Osteoblast (primary cell): ENCODE measurements at places on chromosomes 12 and 14. TPM values are rescaled to one million over a fixed set of nuclear protein-coding genes. Genes with fewer than 3 reads are reported as not detected.

GRCh38 chr14:101114726-101115515 lies 211.4 kb upstream of the RTL1 start:
- peaks cover 6% of the 10 kb centered on the region for H3K27me3 ChIP-seq
- no peak for DNase-seq
- H3K36me3 ChIP-seq, result no peaks in the 10 kb centered on the region

GRCh38 chr14:76866456-76866855 lies 40.2 kb downstream of the LRRC74A start:
- no peaks in the 10 kb centered on the region for H3K4me1 ChIP-seq
- no peak for DNase-seq
- H3K27me3 ChIP-seq, result peaks cover 32% of the 10 kb centered on the region

The FAM181A gene
- not detected in 2 replicates for total RNA-seq

The POTEG gene
- 0.29 and 0.36 TPM in 2 replicates for total RNA-seq

DNA sequence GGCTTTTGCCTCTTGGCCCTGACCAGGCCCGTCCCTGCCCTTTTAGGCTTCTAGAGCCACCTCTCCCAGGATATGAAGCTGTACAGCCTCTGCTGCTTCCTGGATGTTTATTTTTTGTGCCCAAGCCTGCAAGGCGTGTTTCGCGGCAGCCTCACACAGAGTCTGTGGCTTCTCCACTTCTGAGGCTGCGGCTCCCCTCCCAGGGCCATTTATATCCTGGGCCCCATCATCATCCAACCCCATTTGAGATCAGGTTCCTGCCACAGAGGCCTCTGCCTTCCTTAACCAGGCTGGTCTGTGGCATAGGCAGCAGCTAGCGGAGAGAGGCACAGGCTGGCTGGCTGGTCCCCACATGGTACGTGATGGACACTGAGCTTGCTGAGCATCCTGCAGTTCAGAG lies 114.1 kb upstream of the PWP1 start:
- no peak overlapping the region for H3K27ac ChIP-seq
- no peak for DNase-seq
- H3K27me3 ChIP-seq, result no peaks in the 10 kb centered on the region

DNA sequence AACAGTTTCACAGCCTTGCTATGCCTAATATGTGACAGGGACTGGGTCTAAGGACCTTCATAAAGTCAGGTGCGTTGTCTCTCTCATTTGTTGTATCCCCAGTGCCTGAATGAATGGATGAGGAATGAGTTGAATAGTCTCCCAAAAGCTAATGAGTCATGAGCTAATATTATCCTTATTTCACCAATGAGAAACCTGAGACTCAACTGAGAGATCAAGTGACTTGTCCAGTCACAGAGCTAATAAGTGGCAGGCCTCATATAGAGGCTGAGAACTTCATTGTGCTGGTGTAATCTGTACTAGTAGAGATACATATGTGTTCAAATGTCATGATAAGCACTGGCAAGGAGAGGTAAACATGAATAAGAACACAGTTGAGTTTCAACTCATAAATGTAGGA lies 612.4 kb downstream of the NRXN3 start:
- no peak overlapping the region for H3K4me3 ChIP-seq
- no peaks in the 10 kb centered on the region for H3K27me3 ChIP-seq
- DNase-seq, result no peak
- no peak overlapping the region for H3K27ac ChIP-seq

DNA sequence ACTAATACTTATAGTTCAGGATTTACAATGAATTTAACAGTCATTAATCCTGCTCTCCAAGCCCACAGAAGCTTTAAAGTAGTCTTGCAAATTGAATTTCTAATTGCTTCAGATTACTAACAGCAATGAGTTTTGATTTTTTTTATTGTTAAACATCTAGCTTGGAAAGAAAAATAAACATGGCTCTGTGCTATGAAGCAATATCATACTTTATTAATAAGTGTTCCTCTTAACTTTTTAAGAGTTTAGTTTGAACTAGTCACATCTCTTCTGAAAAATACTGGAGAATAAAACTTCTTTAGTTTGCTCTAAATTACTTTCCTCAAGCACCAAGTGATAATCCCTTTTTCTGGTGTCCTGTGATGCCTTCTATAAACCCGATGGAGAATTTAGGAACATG lies 250.2 kb downstream of the TRHDE start:
- no peaks in the 10 kb centered on the region for H3K4me1 ChIP-seq
- no peak for DNase-seq
- no peak overlapping the region for H3K4me3 ChIP-seq
- H3K27ac ChIP-seq, result no peak overlapping the region
- no peaks in the 10 kb centered on the region for H3K36me3 ChIP-seq

DNA sequence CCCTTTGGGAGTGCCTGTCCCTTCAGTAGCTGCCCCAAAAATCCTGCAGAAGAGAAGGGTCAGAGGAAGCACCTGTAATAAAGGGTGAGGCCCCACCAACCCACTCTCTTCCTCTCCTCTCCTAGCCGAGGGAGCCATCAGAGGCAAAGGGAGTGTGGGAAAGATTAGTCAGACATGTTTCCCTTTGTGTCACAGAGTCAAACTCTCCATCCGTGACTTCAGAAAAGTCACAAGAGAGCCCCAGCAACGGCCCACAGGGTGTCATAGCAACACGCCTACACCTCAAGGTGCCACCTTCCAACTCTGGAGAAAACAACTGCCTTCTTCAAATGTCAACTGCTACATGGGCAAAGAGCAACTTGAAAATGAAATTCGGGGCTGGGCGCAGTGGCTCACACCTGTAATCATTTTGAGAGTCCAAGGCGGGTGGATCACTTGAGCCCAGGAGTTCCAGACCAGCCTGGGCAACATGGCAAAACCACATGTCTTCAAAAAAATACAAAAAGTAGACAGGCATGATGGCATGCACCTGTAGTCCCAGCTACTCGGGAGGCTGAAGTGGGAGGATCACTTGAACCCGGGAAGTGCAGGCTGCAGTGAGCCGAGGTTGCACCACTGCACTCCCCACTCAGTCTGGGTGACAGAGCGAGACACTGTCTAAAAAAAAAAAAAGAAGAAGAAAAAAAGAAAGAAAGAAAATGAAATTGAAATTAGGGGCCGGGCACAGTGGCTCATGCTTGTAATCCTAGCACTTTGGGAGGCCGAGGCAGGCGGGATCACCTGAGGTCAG lies 17.7 kb upstream of the CD27 start:
- H3K27ac ChIP-seq, result no peak overlapping the region
- H3K4me3 ChIP-seq, result no peak overlapping the region
- no peak for DNase-seq
- H3K36me3 ChIP-seq, result no peaks in the 10 kb centered on the region
- no peaks in the 10 kb centered on the region for H3K27me3 ChIP-seq

DNA sequence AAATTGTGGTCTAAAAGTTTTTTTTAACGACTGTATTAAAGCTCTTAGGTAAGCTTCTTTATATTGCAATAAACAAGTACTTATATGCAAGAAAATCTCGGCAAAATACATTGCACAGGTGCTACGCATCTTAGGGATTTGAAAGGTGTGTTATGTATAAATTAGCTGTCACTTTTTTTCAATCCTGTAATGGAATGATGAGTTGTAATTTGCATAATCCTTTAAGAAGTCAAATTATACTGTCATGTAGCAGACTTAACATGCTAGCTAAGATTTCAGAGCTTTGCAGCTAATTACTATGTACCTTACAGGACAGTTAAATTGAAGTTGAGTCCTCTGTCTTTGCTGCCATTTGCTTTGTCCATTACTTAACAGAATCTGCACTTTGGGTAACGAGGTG lies 117.5 kb downstream of the NPAS3 start:
- no peak overlapping the region for H3K27ac ChIP-seq
- no peaks in the 10 kb centered on the region for H3K27me3 ChIP-seq
- H3K36me3 ChIP-seq, result no peaks in the 10 kb centered on the region

The KIF5A gene
- total RNA-seq, result 0.29 and 0.36 TPM in 2 replicates

DNA sequence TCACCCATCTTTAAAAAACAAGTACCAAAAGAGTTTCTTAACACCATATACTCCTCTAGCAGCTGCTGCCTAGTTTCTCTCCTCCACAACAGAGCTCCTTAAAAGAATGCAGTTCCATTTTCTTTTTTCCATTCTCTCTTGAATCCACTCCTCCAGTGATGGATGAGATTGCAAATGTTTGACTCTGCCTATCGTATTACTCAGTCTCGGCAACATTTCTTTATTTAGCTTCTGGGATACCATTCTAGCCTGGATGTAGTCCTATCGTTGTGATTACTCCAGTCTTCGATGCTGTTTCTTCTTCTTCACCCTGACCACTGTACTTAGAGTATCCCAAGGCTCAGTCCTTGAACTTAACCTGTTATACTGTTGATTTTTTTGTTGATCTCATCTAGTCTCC lies 30.8 kb downstream of the CAND1 start:
- H3K4me3 ChIP-seq, result no peak overlapping the region
- H3K4me1 ChIP-seq, result no peaks in the 10 kb centered on the region
- DNase-seq, result no peak
- no peaks in the 10 kb centered on the region for H3K27me3 ChIP-seq

The FIGNL2 gene
- total RNA-seq, result 0.29 and 0.36 TPM in 2 replicates

DNA sequence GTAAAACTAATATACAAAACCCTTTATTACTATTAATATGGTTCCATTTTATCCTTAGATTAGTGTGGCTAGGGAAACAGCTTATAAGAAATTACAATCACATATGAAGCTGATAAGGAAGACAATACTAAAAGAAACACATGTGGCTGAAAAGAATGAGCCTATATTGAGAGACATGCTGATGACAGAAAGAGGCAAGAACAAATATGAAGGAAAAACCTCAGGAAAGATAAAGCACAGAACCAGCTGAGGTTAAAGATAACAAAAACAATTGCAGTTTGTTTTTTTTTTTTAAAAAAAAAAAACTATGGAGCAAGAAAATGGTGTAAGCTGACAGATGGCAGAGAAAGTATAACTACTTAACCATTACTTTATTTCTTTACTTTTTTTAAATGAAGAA lies 69.2 kb upstream of the OSBPL8 start:
- no peaks in the 10 kb centered on the region for H3K27me3 ChIP-seq
- H3K36me3 ChIP-seq, result no peaks in the 10 kb centered on the region
- no peak for DNase-seq
- H3K4me3 ChIP-seq, result no peak overlapping the region

The DDX23 gene
- 48.6 and 53.6 TPM in 2 replicates for total RNA-seq

GRCh38 chr14:58785701-58786100 lies 147.9 kb downstream of the DACT1 start:
- peaks cover 21% of the 10 kb centered on the region for H3K27me3 ChIP-seq
- no peaks in the 10 kb centered on the region for H3K36me3 ChIP-seq
- no peak for DNase-seq
- H3K4me1 ChIP-seq, result no peaks in the 10 kb centered on the region

DNA sequence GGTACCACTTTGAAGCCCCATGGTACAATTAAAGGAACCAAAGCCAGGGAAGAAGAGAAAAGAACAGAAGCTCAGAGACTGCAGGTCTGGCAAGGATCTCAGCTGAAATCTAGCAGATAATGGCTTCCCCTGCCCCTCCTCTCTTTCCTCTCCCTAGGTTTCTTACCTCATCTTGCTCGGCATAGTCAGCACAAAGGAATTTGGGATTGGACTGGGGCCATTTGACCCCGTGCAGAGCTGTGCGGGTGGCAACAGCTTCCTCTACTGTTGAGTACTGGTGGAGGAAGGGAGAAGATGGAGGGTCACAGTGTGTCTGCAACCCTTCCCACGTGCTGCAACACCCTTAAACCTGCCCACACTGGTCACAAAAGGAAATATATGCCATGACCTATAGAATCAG lies 4.7 kb upstream of the CDH24 start:
- H3K4me3 ChIP-seq, result no peak overlapping the region
- peaks cover 21% of the 10 kb centered on the region for H3K4me1 ChIP-seq
- peak; percentile 99 for DNase-seq
- H3K27ac ChIP-seq, result peak overlapping the region; percentile 52
- H3K36me3 ChIP-seq, result peaks cover 77% of the 10 kb centered on the region

GRCh38 chr12:120842595-120842994 lies 61.6 kb downstream of the SPPL3 start:
- no peak overlapping the region for H3K4me3 ChIP-seq
- H3K36me3 ChIP-seq, result no peaks in the 10 kb centered on the region
- no peak overlapping the region for H3K27ac ChIP-seq
- peaks cover 4% of the 10 kb centered on the region for H3K4me1 ChIP-seq
- no peak for DNase-seq

DNA sequence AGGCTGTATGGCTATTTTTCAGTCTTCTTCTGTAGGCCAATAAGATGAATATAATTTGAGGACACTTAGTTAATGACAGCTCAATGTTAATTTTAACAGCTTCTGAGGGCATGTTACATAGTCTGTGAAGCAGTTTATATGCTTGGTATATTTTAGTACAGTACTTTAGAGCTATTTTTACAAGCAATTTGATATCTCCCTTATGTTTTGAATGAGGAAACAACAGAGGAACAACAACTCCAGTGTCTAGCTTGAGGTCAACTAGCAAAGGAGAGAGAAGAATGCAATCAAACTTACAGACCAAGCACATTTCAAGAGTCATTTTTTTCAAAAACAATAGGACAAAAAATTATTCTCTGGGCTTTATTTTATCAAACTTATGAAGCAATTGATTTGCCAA lies 469.1 kb upstream of the DCN start:
- DNase-seq, result no peak
- H3K27ac ChIP-seq, result no peak overlapping the region
- H3K36me3 ChIP-seq, result no peaks in the 10 kb centered on the region
- H3K27me3 ChIP-seq, result no peaks in the 10 kb centered on the region
- no peaks in the 10 kb centered on the region for H3K4me1 ChIP-seq
- H3K4me3 ChIP-seq, result no peak overlapping the region

- H3K36me3 ChIP-seq, result no peaks in the 10 kb centered on the region
- no peaks in the 10 kb centered on the region for H3K4me1 ChIP-seq
- DNase-seq, result no peak
- no peaks in the 10 kb centered on the region for H3K27me3 ChIP-seq
- H3K4me3 ChIP-seq, result no peak overlapping the region
These were observed 294.8 kb upstream of the TMPO start for GRCh38 chr12:98220636-98221035.

The ATL1 gene
- 6.5 and 8.5 TPM in 2 replicates for total RNA-seq

DNA sequence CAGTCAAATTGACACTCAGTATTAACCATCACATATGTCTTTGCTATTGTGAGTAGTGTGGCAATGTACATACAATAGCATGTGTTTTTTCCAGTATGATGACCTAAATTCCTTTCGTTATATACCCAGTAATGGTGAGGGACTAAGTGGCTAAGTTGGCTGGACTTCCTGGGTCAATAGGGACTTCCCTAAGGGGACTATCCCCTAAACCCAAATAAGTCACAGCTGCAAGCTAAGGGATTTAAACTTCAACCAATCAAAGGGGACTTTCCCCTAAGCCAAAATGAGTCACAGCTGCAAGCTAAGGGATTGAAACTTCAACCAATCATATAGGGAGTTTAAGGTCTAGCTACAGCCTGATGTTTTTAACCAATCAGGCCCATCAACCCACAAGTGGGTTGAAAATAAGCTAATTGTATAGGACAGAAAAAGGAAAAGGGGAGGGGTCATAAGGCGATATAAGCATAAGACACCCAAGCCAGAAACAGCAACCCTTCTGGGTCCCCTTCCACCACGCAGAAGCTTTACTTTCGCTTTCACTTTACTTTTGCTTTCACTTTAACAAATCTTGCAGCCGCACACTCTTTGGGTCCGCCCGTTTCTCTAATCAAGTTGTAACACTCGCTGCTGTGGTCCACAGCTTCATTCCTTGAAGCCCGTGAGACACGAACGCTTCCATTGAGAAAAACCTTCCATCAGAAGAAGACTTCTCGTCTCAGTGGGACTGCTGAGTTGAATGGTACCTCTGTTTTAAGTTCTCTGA lies 404.4 kb downstream of the FLRT2 start:
- DNase-seq, result no peak
- no peaks in the 10 kb centered on the region for H3K36me3 ChIP-seq
- peak overlapping the region; percentile 69 for H3K4me3 ChIP-seq
- no peak overlapping the region for H3K27ac ChIP-seq
